Astrocyte of the hippocampus (primary cell): ENCODE measurements at places on chromosomes 16 and 17.

- peak; percentile 73 for DNase-seq
These were observed 187.9 kb downstream of the KCNJ2 start for GRCh38 chr17:70357190-70357589.

DNA sequence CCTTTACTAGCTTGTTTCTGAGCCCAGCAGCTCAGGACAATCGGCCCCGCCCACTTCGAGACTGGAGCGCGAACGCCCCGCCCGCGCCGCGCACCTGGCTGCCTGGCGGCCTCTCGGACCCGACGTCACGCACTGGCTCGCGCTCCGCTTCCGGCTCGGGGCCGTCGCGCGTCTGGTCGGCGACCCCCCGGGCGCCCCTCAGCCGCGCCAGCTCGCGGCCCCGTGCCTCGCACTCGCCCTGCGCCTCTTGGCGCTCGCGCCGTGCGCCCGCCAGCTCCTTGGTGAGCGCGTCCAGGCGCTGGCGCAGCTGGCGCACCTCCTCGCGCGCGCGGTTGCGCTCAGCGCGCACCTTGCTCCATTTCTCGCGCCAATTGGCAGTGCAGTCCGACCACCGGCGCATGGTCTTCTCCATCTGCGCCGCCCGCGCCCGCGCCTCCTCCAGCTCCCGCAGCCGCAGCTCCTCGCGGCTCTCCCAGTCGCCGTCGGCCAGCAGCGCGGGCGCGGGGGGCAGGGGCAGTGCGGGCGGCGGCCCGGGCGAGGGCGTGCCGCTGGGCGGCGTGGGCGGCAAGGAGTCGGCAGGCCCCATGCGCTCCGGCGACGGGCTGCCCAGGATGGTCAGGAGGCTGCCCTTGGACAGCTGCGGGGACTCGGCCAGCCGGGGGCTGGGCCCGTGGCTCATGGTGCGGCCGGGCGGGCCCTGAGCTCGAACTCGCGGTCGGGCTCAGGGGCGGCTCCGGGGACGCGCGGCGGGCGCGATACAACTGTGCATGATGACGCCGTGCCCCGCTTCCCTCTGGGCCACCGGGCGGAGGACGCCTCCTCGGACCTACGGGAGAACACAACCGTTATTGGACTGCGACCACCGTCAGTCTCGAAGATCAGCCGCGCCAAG is 7.6 kb downstream of the CCDC102A start:
- DNase-seq: peak; percentile 33

DNA sequence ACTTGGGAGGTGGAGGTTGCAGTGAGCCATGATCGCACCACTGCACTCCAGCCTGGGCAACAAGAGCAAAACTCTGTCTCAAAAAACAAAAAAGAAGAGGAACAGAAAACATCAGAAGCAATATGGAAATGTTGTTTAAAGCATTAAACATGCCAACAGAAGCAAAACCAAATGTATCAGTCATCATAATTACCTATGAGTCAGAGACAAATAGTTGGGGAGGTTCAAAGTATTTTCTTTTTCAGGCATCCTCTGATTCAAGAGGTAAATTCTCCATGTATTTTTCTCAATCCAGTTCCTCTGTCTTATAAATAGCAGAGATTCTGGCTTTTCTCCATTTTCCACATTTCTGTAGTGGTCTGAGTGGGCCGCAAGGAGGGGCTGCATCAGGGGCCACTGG is 2.1 kb upstream of the TM4SF5 start:
- DNase-seq: peak; percentile 26

- no peak for DNase-seq
These were observed 55.1 kb downstream of the RPTOR start for GRCh38 chr17:80599546-80600305.

DNA sequence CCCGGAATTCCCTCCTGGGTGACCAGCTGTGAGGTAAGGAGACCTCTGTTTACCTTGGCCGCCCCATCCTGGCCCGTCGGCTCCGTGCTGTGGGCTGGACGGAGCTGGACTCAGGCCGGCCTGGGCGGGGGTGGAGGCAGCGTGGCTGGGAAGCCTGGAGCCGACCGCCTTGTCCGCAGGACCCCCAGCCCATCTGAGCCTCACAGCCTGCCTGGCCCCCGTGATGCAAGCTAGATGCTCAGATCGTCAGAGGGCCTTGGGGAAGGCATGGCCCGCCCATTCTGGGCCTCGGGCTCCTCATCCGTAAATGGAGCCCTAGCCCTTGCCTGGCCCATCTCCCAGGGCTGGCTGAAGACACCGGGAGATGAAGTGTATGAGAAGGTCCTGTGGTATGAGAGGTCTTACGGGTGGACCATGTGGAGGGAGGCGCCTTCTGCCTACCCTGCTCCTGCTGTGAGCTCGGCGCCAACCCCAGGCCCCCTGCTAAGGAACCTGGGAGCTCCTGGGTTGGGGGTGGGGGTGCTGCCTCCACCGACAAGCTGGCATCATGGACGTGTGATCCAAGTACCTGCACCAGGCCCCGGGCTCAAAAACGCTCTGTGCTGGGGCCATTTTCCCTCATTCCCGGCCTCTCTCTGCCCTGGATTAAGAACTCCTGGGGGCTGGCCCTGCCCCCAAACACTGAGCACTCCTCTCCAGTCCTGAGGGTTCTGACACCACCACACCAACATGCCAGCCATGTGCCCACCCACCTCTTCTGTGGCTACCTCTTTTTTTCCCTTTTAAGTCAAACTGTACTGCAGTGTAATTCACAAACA is 5.4 kb upstream of the P2RX1 start:
- DNase-seq: no peak

DNA sequence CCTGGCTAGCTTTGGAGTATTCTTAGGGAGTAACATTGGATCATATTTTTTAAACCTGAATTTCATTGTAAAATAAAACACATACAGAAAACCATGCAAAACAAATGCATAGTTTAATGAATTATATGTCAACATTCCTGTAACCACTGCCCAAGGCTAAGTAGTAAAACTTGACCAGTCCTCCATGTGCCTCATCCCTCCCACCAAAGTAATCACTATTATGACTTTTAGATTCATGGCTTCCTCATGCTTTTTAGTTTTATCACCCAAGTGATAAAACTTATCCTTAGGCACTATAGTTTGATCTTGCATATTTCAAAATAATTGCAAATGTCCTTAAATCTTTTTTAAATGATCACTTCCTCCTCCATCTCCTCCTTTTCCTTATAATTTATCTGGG is 20.4 kb downstream of the PRKCA start:
- DNase-seq: no peak

DNA sequence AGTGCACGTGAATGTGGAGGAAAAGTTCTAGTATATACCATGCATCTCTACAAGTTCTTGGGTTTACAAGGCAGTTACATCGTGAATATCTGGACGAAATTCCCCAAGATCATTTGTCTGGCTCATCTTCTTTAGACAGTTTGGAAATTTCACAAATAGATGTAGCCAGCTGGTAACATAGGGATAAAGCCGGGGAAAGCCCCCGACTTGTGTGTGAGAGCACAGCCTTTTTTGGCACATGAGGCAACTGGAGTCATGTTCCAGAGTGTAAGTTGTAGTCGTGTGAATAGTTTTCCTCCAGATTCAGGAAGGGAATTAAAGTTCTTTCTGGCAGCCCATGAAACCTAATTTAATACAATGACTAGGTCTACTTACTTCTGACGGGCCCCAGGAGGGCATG is 62.3 kb downstream of the MARCHF10 start:
- DNase-seq: no peak

DNA sequence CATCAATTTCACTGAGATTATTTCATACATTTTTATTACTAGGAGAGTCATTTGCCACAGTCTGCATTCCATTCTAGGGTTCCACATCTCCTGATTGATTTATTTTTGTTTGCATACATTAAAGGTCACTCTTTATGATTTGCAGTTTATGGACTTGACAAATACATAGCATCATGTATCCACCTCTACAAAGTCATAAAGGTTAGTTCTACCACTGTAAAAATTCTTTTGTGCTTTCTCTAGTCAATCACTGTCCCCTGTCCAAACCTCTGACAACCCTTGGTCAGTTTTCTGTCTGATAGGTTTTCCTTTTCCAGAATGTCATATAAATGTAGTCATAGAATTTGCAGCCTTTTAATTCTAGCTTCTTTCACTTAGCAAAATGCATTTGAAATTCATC is 434.6 kb upstream of the MON1B start:
- DNase-seq: no peak

GRCh38 chr17:78723001-78723796 is 58.9 kb downstream of the CYTH1 start:
- peak; percentile 75 for DNase-seq

- no peak for DNase-seq
These were observed 5.1 kb downstream of the UBE2I start for GRCh38 chr16:1314399-1315068.

GRCh38 chr16:56631832-56632155 is 665 bp upstream of the MT1M start:
- DNase-seq: no peak

- DNase-seq: no peak
These were observed 15.8 kb upstream of the TBX21 start for GRCh38 chr17:47717261-47717697.

- DNase-seq: no peak
These were observed 23.7 kb downstream of the ARSG start for GRCh38 chr17:68314916-68315535.

DNA sequence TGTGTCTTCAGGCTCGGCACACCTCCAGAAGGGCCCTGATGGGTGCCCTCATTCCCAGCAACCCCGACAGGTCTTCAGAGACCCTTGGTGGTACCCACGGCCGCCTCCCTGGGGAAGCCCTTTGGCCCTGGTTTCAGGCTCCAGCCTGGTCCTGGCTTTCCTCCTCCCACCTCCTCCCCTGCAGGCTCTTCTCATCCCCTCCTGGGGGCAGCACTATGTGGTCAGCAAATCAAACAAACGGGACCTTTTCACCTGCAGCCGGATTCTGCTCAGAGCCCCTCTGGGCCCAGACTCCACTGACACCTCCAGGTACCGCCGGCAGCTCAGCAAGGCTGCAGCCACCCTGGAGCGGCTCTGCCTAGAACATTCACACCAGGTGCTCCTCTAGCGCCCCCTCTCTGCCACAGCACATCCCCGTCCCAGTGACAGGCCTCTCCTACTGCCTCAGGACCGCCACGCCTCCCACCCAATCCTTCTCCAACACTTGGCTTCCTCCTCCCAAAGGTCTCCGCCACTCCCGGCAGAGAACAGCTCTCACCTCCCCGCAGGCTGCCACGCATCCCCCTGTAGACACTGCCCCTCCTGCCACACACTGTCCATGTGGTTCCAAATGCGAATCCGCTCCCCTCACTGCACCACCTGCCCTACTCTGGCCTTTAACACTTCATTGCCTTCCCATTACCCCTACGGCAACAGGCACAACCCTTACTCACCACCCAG is 12.0 kb downstream of the CORO7 start:
- DNase-seq: peak; percentile 70

DNA sequence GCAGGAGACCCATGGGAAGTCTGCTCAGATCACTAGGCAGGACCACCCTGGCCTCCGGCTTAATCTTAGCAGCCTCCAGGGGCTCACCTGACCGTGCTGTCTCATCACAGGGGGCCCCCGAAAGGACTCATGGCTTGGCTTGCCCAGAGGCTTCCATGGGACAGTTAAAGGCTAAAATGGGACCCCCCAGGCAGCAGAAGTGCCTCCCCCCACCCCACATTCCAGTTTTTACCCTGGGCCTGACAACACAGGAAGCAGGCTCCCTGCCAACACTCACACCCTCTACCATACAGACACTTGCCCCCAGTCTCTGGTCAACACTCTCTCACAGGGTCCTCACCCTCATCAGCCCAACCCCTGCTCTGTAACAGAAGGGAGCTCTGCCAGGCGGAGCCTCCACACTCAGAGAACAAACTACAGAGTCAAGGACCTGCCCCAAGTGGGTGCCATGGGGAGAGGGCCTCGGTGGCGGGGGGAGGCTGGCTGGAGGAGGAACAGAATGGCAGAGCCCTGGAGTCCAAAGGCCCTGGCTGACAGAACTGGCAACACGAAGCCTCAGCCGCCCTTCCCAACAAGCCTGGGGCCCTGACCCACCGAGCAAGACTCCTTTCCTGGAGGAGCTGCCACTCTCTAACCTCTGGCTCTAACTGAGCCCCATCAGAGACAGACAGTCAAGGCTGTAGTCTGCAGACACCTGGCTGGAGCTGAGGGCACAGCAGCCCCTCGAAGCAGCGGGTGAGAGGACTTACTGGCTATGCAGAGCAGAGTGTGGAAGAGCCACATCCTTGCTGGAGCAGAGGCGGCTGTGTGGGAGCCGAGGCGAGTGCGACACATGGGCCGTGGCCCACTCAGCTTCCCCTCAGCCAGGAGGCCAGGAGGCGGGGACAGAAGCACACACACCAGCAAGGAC is at the start of gene ITGAE:
ITGAE (minus strand) TSS at position 827 of the 910 bp plus-strand sequence; CDS start at position 783, 44 bp downstream.
- DNase-seq: no peak

GRCh38 chr16:19175492-19176262 is 7.6 kb downstream of the SYT17 start:
- no peak for DNase-seq

DNA sequence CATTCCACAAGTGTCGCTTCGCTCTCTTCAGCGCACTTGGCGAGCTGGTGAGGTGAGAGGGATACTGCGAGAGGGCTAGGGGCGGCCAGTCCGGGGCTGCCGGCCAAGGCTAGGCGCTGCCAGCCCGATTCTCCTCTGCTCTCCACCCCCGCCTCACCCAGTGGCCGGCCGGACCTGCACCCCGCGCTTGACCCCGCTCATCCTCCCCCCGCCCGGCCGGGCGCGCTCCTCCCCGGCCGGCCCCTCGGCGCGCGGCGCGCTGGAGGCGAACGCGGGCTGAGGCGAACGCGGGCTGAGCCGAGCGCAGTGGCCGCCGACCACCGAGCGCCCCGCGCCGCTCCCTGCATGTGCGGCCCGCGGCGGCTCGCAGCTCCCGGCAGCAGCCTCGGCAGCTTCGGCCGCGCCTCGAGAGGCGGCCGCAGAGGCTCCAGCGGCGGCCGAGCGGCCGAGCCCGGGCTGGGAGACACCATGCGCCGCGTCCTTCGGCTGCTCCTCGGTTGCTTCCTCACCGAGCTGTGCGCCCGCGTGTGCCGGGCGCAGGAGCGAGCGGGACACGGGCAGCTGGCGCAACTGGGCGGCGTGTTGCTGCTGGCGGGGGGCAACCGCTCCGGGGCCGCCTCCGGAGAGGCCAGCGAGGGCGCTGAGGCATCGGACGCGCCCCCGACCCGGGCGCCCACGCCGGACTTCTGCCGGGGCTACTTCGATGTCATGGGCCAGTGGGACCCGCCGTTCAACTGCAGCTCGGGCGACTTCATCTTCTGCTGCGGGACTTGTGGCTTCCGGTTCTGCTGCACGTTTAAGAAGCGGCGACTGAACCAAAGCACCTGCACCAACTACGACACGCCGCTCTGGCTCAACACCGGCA is at the start of gene SHISA9:
SHISA9 (plus strand) TSS at position 2 of the 865 bp plus-strand sequence.
- peak; percentile 55 for DNase-seq
